ENCODE measurements at places on chromosomes 5 and 9.

GRCh38 chr5:122175852-122176251, 46.5 kb downstream of the ZNF474 start:
- no peak for DNase-seq

DNA sequence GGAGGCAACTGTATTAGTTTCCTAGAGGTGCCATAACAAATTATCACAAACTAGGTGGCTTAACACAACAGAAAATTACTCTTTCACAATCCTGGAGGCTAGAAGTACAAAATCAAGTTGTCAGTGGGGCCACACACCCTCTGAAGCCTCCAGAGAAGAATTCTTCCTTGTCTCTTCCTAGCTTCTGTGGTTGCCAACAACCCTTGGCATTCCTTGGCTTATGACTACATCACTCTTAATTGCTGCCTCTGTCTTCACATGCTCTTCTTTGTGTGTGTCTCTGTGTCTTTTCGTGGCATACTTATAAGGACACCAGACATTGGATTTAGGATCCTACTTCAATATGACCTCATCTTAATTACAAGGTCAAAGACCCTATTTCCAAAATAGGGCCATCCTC, 327.5 kb downstream of the CHSY3 start:
- DNase-seq, result no peak

DNA sequence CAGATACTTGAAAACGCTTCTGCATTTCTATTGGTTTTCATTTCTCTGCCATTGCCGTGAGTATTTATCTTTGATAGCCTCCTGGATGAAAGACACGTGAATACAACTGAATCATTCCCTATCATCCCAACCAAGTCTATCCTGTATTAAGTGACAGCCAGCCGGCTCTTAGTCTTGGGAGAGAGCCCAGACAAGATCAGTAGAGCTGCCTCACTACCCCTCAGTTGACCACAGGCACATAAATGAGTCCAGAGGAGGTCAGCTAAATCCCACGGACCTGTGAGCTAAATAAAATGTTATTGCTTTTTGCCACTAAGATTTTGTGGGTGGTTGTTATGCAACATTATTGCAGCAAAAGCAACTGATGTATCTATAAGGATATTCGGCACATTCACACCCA, 639.0 kb upstream of the ACO1 start:
- no peak for DNase-seq

- DNase-seq, result no peak
Measured at GRCh38 chr5:54996466-54996865, 11.1 kb upstream of the ESM1 start.

GRCh38 chr9:82584349-82584863, 478.5 kb downstream of the RASEF start:
- DNase-seq, result no peak

- no peak for DNase-seq
Measured at GRCh38 chr5:127801751-127802476, 98.7 kb downstream of the CCDC192 start.

- no peak for DNase-seq
Measured at GRCh38 chr5:6246820-6247437, 131.4 kb downstream of the MED10 start.

- DNase-seq, result no peak
Measured at GRCh38 chr9:3191715-3192114, 334.1 kb downstream of the RFX3 start.

DNA sequence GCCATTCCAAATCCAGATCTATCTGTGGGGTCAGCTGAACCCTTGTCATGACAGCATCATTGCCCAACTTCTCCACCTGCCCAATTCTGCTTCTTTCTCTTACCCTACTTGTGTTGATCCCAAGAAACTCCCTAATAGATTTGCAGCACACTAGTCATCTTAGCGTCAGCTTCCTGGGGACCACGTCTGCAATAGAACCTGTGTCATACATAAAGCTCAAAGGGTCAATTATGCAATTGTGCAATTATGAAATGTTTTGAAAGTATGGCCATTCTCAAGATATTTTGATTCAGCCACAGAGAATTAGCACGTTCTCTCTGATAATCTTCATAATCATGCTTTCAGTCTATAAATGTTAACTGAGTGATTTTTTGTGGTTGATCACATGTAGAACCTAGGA, 87.4 kb upstream of the PAPPA start:
- DNase-seq, result no peak

GRCh38 chr9:134655586-134656333, 14.2 kb downstream of the COL5A1 start:
- no peak for DNase-seq

- DNase-seq, result no peak
Measured at GRCh38 chr9:124756011-124756410, 15.1 kb downstream of the NR6A1 start.
